NCI-H1436 (cell line): ENCODE measurements at places on chromosomes 2 and 18.

DNA sequence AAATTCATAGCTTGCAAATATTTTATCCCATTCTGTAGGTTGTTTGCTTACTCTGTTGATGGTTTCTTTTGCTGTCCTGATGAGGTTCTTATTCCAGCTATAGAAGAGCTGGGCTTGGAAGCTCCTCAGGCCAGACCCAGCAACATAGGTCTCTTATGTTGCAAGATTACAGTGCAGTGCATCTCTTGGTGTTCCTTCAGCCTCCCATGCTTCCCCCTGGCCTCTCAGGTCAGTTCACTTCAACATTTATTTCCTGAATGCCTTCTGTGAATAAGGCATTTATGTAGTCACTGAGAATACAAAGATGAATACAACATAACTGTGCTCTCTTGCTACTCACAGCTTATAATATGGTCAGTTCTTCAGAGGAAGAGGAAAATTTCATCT lies 179.0 kb upstream of the SLC39A10 start:
- no peak for DNase-seq

- DNase-seq: no peak
Measured at GRCh38 chr2:115299199-115299598, 856.8 kb downstream of the DPP10 start.

- peak; percentile 6 for DNase-seq
Measured at GRCh38 chr18:47174545-47175116, 1.5 kb downstream of the IER3IP1 start.

DNA sequence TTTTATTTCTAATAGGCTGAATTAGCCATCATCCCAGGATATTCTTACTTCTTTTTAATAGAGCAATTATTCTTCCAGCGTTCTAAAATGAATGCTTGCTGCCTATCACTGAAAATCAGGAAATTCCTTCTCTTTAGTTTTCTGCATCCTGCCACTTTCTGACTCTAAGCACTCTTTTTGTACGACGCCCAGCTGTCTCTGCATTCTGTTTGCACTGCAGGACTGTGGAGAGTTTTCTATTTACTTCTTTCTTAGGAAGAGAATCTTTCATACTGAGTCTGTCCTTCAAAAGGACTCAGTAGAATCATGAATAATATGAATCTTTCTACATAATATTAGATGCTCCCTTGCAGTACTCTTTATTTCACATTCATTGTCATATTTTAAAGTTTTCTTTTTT lies 360.4 kb upstream of the DSEL start:
- DNase-seq: no peak

DNA sequence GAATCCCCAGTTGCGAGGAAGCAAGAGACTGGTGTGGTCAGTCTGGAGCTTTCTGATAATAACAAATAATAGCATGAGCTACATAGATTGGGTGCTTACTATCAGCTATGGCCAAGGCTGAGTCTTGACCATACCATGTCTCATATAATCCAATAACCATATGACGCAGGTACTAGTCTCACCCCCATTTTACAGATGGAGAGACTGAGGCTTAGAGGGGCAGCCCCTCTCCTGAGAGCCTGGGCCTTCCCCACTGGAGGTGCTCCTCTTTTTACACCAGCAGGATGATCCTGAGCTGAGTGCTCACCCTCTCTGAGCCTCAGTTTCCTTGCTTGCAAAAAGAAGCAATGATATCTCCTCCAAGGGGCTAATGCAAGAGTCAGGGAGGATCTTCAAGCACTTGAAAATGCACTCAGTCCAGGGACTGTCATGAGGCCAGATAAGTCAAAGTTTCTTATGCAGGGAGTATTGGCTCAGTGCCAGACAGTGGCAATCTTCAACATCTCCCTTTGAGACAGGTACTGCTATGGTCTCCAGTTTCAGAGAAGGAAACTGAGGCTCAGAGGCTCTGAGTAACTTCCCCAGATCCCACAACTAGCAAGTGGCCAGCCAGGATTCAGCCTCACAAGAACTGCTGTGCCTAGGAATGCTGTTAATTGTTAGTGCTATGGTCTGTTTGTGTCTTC lies 149.7 kb downstream of the TFCP2L1 start:
- no peak for DNase-seq

GRCh38 chr2:74374509-74375205 lies 5.5 kb downstream of the DCTN1 start:
- peak; percentile 93 for DNase-seq

GRCh38 chr2:168434146-168434545 lies 21.9 kb upstream of the CERS6 start:
- peak; percentile 64 for DNase-seq

DNA sequence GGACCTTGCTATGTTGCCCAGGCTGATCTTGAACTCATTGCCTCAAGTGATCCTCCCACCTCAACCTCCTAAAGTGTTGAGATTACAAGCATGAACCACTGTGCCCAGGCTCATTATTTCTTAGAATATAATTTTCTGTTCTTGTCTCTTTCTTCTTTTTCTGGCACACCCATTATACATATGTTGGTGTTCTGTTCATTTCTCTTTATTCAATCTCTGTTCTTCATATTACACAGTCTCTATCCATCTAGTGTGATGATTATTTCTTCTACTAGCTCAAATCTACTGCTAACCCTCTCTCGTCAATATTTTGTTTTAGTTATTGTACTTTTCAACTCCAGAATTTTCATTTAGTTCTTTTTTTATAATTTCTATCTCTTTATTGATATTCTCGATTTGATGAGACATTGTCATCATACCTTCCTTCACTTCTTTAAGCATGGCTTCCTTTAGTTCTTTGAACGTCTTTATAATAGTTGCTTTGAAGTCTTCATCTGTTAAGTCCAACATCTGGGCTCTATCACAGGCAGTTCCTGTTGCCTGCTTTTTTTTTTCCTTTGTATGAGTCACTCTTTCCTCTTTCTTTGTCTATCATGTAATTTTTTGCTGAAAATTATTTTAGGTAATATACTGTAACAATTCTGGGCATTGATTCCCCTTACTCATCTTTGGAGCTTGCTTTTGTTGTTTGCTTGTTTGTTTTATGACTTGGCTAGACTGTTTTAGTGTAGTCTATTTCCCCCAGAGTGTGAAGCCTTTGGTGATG lies 196.4 kb upstream of the NABP1 start:
- no peak for DNase-seq

GRCh38 chr18:27606741-27607140 lies 421.6 kb upstream of the CHST9 start:
- no peak for DNase-seq

DNA sequence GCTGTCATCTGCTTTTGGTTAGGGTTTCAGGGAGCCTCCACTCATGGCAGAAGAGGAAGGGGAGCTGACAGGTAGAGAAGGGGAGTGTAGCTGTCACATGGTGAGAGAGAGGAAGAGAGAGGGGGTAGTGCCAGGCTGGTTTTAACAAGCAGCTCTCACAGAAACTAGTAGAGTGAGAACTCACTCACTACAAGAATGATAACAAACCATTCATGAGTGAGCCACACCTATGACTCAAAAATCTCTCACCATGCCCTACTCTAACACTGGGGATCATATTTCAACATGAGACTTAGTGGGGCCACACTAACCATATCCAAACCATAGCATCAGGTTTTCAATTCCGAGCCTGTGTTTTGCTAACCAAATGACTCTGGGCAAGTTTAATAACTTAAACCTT lies 274.9 kb upstream of the VWC2L start:
- no peak for DNase-seq

DNA sequence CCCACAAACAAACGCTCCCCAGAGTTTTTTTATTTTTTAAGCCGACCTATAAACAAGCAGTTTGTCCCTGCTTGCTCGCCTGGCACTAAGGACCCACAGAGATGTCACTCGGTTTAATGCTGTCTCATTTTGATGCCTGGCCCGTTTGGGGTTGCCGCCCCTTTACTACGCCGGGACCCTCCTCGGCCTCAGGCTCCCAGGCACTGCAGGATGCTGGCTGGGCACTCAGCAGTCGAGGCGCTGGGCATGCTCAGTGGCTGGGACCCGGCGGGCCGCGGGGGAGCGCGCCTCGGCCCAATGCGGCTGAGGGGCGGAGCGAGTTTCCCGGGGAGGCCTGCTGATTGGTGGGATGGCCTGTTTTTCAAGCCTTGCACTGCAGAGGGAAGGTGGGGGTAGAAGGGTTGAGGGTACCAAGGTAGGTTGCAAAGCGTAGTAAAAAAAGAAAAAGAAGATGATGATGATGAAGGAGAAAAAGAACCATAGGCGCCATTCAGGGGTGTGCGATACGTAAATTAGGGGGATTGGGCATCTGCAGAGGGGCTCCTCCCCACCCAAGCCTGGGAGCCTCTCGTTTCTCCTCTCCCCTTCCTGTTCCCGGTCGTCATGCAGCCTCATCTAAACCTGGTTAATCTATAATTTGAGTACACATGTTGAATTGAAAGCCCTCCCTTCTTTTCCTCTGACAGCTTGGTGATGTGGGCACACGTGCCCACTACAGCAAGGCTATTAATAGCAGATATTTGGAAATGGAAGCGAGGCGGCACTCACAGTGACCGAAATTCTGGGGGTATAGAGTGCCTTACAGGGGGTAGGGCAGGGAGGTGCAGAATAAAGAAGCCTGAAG lies 1.5 kb upstream of the IRS1 start:
- peak; percentile 86 for DNase-seq

DNA sequence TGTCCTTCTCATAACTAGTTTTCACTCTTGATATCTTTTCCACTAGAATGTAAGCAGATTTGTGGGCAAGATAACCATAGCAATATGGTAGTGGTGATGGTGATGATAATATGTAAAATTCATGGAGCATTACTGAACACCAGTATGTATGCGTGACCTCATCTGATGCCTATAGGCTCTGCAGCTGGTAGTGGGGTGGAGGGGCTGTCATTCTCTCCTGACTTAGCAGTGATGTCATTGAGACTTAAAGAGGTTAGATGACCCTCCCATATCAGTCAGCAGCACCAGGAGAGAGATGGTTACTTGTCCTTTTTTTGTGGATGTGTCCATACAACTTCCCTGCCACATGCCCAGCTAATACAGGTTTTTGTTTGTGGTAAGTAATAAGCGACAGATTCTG lies 27.9 kb downstream of the PARD3B start:
- DNase-seq: no peak

DNA sequence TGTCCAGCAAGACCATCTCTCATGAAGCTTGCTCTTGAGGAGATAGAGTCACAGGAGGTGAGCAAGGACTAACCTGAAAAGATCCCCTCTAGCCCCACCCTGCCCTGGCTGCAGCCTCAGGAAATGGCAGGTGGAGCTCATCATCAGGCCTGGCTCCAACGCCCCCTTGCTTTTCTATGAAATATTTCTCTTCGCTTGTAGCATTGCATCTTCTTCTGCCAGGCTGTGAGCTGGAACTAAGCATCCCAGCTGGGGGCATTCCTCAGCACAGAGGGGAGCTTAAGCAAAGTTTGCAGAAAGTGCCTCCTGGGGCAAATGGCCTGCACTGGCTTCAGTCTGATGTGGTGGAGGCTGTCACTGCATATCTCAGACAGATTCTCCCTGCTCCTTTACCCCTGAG lies 90.1 kb upstream of the LGALSL start:
- DNase-seq: no peak

GRCh38 chr2:226906163-226906693 lies 70.4 kb downstream of the RHBDD1 start:
- no peak for DNase-seq

DNA sequence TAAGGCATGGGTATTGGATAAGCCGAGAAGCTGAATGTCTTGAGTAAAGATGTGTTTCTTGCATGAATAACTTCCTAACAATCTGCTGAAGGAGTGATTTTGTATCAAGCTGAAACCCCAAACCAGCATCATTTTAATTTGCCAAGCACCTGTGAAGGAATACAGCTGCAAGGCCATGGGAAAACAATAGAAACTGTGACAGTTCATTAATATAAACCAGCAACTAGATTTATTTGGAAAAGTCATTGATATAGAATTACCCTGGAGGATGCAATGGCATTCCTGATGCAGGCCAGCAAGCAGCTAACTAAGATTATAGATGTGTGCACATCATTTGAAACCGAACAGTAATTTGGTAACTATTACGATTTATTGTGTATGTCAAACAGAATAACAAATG lies 155.7 kb upstream of the TCF4 start:
- DNase-seq: no peak

DNA sequence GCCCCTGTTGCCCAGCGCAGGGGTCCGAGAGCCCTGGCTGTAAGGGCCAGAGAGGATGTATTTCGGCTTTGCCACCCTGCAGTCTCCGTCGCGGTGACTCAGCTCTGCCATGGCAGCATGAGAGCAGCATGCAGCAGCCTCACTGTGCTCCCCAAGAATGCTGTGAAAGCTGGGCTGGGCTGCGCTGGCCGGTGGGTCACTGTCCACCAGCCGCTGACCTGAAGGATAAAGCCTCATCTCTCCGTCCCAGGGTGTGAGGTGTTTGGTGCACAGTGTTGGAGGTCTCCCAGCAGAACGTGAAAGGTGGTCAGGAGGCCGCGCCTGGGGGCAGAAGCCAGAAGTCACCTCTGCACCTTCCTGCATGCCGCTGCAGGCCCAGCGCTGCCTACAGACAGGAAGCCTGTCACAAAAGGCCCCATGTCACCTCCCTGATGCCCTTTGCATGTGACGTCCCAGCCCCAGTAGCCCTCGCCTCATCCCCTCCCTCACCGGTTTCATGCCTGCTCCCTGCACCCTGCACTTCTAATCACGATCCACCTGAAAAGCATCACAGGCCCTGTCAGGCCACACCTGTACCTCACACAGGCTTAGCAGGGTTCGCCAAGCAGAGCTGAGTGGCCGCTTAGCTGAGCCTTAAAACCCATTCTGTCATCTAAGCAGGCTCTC lies 342.1 kb downstream of the EIPR1 start:
- DNase-seq: no peak

DNA sequence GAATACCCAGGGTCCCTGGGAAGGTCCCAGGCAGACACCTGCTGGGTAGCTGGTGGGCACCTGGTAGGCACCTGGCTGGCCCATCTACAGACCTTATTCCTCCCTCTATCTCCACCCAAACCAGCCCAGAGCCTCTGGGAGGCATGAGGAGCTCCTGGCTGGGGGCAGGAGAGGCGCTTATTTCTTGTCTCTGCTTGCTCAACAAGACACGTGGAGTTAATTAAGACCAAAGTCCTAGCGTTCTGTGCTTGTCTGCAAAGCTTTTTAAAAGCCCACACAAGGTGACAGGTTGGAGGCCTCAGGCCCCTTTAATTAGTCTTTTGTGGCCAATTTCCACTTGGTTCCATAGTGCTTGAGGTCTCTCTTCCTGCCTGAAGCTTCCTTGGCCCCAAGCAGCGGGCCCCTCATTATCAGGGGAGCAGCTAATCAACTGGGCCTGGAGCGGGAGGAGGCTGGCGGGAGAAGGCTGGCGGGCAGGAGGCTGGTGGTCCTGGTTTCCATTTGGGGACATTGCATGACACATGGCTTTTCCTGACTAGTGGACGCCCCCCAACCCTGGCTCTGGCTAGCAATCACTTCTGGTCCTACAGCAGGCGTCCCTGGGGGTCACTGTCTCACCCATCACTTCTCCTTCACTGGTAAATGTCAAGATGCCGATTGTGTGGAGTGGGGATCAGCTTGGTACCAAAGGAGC lies 65.4 kb upstream of the HDAC4 start:
- no peak for DNase-seq

DNA sequence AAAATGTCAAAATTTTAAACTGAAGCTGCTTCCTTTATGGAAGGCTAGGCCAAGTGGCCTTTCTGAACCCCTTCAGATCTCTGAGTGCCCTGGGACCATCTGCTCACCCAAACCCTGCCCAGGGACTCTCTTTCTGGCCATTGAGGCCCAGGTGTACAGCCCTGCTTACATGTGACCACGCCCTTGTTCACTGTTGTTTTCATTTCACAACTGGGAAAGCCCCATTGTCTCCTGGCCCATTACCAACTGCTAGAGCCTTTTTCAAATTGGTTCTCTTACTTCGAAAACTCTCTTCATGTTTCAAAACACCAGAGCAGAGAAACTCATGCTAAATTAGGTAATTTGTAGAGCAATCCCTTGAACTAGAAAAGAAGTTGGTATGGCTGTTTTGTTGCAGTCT lies 219.5 kb upstream of the TANK start:
- no peak for DNase-seq
